DMS153 (cell line): ENCODE measurements at places on chromosomes 11 and 22.

DNA sequence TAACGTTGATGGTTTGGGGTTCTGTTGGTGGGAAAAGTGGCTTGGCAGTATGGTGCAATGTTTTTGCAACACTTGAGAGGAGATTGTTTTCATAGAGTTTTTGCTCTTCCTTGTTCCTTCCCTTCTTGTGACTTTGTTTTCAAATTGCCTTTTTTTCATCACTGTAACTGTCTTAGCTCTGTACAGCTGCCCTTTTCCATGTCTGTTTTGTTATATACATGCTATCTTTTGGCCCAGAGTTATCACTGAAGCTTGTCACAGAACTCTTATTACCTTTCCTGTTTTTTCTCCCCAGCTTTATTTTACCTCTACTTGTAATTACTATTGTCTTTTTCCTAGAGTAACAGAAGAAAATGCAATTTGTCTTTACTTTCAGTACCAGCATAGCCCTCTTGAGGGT lies 154.1 kb downstream of the DDX10 start:
- no peak for DNase-seq

DNA sequence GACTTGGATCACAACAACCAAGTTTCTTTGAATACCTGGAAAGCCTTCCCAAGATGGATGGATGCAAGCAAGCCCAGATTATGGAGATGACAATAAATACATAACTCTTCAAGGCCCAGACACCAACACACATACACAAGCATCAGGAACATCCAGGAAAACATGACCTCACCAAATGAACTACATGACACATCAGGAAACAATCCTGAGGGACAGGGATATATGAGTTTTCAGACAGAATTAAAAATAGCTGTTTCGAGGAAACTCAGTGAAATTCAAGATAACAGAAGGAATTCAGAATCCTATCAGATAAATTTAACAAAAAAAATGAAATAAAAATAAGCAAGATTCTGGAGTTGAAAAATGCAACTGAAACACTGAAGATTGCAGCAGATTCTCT lies 659.4 kb downstream of the METTL15 start:
- DNase-seq = no peak

GRCh38 chr11:16058671-16059070 lies 297.7 kb downstream of the SOX6 start:
- DNase-seq = no peak

DNA sequence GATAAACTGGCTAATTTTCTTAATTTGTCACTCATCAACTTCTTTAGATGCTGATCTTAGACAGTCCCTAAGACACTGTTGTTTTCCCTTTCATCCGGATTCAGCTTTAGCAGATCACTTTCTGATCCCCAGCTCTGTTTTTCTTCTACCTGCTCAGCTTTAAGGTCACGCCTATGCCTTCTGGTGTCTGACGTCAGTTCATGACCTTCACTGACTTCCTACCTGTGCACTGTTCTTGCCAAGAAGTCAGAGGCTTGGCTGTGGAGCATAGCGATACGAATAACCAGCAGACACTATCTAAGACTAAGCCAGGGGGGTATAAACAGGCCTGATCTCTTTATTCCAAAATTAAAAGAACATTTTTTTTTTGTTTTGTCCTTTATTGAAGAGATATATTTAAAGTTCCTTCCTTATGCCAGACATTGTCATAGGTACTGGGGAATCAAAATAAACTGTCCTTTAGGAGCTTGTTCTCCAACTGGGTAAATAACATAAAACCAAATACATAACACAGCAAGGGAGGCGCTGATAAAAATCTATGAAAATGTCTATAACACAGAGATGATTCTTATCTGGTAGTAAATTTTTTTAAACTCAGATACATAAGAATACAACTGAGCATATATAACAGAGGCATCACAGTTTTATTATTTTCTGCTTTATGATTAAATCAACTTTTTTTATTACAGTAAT lies 352.2 kb upstream of the CTSC start:
- DNase-seq = no peak

GRCh38 chr11:129395432-129395831 lies 19.8 kb downstream of the BARX2 start:
- DNase-seq = no peak

DNA sequence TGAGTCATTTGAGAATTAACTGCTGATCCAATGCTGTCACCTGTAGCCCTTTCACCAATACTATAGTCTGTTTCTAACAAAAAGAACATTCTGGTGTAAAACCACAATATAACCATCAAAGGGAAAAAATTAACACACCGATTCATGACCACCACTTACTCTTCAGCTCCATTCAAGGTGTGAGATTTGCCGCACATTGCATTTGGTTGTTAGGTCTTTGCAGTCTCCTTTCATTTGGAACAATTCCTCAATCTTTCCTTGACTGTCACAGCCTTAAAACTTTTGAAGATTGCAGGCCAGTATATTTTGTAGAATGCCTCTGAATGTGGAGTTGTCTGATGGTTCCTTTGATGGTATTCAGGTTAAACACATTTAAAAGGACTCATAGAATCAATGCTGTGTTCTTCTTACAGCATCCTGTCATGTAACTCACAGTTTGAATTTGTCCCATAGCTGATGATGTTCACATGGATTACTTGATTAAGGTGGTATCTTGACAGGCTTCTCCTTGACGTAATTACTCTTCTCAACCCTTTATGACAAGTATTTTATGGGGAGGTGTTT lies 63.6 kb downstream of the TNRC6B start:
- DNase-seq = no peak

GRCh38 chr11:8247312-8247711 lies 16.4 kb downstream of the LMO1 start:
- DNase-seq = no peak

GRCh38 chr11:77340501-77340900 lies 39.0 kb upstream of the GDPD4 start:
- no peak for DNase-seq

DNA sequence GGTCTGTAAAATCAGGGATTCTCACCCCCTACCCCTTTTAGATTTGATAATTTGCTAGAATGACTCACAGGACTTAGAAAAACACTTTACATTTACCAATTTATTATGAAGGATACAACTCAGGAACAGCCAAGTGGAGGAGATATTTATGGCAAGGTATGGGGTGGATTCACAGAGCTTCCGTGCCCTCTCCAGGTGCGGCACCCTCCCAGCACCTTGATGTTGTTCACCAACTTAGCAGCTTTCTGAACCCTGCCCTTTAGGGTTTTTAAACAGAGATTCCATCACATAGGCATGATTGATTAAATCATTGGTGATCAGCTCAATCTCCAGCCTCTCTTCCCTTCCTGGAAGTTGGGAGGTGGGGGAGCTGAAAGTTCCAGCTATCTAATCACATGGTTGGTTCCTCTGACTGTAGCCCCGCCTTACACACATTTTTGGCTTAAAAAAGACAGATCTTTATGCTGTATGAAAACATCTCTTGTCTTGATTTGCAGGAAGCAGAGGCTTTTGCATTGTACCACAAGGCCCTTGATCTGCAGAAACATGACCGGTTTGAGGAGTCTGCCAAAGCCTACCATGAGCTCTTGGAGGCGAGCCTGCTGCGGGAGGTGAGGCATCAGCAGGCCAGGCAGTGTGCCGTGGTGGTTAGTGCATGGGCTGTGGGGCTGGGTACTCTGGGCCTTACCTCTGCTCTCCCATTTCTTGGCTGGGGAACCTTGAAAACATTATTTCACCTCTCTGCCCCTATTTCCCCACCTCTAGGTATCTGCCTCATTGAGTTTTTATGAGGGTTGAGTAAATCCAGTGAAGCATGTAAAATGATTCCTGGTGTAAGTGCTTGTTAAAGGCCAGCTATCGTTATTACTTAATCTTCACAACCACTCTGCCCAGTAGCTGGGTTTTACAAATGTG lies 27.0 kb downstream of the CABIN1 start:
- DNase-seq = no peak

DNA sequence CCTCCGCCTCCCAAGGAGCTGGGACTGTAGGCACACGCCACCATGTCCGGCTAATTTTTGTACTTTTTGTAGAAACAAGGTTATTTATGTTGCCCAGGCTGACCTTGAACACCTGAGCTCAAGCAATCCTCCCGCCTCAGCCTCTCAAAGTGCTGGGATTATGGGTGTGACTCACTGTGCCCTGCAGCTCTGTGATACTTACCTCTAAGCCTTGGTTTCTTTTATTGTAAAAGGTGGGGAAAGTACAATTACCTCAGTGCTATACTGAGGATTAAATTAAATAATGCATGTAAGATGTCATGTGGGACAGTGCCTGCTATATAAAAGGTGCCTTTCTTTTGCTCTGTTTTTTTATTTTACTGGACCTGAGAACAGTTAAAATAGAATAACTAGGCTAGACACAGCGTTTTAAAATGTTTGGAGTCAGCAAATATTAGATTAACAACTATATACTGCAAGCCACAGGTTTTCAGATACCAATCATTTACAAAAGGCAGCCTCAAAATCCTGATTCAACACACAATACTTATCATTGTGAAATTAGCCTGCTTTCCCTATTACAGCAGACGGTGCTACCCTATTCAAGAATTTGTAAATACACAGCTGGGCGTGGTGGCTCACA lies 30.0 kb downstream of the PRR14L start:
- no peak for DNase-seq

- DNase-seq = no peak
These were observed 8.1 kb downstream of the GRAMD1B start for GRCh38 chr11:123438131-123438627.

DNA sequence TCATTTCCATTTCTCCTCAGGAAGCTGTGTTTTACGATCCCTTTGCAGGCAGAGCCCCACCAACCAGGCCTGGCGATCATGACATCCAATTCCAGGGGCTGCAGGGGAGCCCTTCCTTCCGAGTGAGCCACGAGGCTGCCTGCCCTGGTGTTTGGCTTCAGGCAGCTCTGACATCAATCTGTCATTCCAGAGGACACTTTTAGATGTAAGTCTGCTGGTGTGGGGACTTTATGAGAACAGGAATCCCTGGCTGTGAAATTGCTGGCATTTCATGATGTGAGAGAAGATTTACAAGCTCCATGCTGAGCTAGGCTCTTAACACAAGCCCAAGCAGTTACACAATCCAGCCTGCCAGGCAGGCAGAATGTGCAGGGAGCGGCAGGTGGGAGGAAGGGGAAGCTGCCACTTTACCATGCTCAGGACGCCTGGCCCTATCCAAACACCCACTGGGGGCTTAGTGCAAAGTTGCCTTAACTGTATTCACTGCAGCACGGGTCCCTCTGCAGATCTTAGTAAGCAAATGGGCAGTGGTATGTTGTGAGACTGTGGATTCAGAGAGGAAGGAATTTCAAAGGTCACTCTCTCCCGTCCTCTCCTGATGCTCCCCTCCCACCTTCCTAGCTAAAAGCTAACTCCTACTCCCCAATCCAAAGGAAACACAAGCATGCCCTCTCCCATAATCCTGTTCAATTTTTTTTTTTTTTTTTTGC lies 43.4 kb upstream of the MICAL2 start:
- peak; percentile 56 for DNase-seq

- peak; percentile 44 for DNase-seq
These were observed 34.7 kb downstream of the NECTIN1 start for GRCh38 chr11:119694334-119694733.

DNA sequence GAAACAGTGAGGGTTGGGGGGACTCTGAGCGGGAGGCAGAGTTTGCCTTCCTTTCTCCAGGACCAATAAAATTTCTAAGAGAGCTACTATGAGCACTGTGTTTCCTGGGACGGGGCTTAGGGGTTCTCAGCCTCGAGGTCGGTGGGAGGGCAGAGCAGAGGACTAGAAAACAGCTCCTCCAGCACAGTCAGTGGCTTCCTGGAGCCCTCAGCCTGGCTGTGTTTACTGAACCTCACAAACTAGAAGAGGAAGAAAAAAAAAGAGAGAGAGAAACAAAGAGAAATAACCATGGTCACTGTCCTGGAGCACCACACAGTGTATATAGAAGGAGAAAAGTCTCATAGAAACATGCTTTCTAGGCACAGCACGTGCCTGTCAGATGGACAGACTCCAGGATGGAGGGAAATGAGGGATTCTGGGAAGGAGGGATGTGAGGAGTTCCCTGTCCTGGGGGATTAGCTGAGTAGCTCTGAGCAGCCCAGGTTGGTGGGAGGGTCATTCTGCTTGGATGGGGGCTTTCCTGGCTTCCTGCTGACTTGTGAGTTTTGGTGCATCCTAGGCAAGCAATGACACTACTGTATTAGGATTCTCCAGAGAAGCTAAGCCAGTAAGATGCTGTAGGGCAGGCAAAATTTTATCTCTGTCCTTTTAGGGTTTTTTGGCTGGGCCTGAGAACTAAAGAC lies 3.1 kb downstream of the GSTP1 start:
- DNase-seq = no peak

DNA sequence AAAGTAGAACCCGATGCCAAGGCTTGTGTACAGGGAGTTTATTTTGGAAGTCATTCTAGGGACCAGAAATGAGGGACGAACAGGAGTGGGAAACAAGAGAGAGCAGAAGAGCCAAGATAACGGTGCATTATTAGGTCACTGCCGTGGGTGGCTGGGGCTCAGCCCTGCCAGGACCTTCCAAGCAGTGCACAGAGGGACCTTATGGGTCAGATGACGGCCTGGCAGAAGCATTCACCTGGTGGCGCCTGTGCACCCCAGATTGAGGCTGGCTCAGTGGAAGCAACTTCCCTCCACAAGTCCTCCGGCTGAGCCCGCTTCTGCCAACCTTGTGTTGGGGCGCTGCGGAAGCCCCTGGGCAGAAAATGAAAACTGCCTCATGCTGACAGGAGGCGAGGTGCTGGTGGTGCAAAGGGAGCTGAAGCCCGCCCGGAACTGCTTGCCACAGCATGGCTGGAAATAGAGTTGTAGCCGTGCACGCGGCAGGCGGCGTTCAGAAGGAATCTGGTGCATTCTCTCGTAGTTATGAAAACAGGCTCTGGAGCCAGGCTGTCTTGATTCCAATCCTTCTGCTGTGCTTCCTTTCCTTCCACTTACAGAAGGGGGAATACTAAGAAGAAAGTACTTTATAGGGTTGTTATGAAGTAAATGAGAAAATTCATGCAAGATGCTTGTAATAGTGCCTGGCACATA lies 22.2 kb upstream of the TP53I11 start:
- DNase-seq = no peak

DNA sequence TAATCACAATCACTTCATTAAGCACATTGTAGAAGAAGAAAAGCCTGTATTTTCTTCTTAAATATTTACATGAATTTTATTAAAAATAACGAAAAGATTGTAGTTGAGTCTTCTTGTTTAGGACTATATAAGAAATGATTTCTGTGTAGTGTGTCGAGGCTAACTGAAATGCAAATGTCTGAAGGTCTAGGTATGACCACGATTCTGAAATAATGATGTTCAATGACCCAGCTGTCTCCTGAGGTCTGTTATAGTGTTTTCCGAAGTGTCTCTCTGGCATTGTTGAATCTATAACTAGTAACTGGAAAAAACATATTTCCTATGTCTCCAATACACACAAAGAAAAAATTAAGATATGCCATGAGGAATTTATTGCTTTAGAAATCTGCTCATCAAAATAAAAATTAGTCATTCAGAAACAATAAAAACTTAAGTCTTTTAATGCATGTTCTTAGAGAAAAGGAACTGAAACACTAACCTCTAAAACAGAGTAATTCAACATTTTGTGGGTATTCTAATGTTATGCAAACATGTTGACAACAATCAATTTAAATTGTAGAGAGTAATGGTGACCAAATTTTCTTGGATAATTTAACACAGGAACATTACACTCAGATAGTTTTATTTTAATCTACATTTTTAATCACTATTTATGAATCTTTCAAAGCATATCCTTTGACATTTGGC lies 55.0 kb downstream of the CASP12 start:
- DNase-seq = no peak

- no peak for DNase-seq
These were observed 279.0 kb downstream of the TBC1D22A start for GRCh38 chr22:47041271-47042115.
